NCI-H1436 treated with DMSO at 0.1 percent for 48 hours (cell line): ENCODE measurements at places on chromosomes 7 and 10.
A peak's percentile ranks its signal among the peaks of the same experiment; 100 is the strongest.

GRCh38 chr10:44306762-44307161 is 78.1 kb downstream of the CXCL12 start:
- no peak for DNase-seq

DNA sequence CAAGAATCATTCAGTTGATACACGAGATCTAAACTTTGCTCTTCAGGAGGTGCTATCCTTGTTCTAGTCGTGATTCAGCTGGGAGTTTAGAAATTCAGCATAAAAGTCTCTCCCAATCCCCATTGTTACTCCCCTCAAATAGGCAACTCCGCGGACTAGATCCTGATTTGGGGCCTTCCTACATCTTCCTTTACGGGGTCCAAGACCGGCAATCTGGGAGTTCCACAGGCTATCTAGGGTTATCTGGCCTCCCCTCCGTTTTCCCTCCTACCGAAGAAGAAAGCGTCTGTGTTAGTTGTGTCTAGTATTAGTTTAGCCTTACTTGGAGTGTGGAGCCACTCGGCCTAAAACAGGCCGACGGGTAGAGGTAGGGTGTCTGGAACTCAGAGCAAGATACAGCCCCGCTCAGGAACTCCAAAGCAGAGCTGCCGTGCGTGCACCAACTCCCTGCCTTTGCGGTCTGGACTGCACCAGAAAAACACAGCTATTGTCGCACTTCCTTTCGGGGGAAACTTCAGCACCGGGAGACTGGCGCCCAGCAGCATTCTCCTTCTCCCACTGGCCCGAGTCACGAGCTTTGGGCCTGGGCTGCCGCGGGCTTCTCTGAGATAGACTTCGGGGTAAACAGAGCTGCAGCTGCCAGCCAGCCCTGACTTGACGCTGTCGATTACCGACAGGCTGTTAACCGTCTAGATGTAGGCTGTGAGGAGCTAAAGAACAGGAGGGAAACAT is 1.5 kb upstream of the DLX5 start:
- DNase-seq, result no peak

DNA sequence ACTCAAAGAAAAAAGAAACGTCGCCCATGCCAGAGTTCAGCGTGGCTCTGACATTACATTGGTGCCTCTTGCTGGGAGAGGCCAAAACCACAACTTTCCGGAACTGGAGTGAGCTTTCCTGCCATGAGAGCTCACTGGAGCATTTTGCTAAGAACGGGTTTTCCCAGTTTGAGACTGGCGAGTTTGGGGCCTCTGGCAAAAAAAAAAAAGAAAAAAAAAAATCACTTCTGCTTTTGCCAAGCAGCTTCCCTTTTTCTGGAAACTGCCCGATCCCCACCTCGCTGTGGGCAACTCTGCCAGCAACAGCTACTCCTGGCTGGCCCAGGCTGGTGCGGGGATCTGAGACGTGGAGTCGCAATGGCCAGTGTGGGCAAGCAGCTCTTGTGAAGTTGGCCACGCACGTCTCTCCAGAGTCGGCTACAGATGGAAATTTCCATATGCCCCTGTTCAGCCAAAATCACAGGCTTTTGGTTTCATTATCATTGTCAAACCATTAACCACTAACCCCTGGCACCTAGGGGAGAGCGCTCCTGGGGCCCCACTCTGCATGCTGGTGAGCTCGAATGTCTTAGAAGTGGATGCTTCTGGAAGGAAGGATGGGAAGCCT is 25.7 kb downstream of the PRKAG2 start:
- no peak for DNase-seq

DNA sequence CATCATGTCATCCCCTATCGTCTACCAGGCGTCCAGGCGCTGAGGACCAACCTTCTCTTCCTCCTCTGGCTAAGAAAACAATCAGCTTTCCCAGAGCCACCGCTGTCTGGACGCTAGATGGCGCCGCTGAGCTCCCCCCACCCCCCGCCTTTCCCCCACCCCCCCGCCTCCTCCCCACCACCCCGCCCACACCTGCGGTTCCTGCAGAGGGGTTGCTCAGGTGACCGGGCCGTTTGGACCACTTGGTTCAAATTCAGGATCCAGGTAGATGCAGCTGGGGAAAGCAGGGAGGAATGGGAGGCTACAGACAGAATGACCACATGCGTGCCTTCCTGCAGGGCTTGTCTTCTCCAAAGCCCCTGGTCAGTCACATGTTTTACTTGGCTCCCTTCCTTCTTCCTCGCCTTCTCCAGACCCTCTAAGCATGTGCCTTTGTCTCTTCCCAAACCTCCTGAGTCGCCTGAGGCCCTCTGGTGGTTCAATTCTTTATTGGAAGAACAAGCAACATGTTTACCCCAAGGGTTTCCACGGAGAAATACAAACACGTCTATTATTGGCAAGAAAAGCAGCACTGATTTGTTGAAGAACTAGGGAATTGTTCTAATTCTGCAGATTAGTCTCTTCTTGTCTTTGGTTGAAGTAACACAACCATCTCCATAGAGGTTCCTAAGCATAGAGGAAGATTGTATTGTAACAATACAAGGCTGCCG is 24.7 kb downstream of the AOC1 start:
- DNase-seq, result peak; percentile 17

DNA sequence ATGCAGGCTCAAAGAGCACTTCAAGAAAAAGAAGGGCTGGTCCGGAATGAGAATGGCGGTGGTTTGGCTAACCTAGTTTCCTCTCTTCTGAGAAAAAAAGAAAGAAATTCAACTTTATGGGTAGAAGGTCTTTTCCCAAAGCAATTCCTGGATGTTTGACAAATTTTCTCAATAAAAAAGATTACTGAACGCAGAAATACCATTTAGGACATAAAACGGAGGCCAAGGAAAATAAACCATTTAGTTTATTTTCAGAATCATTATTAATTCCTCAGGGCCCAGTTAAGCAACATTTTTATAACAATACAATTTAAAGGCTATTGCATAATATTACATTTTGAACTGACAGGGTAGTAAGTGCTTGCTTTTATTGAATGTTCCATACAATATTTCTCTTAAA is 284.6 kb upstream of the ANKRD30A start:
- DNase-seq, result no peak

DNA sequence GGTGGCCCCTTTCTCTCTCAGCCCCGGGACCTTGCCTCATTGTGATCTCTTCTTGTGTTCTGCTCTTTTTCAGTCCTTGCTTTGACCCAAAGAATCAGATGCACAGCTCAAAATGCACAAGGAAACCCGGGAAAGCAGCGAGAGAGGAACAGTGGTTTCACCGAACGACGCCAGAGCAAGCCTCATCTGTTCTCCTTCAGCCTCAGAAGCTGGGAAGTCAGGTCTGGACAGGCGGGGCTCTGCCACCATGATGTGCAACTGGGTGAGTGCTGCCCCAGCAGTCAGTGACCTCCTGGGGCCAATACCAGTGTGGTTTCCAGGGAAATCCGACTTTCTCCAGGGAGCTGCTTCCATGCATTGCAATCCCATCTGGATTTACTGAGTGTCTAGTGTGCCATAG is 133.4 kb downstream of the PRKCQ start:
- DNase-seq, result no peak

DNA sequence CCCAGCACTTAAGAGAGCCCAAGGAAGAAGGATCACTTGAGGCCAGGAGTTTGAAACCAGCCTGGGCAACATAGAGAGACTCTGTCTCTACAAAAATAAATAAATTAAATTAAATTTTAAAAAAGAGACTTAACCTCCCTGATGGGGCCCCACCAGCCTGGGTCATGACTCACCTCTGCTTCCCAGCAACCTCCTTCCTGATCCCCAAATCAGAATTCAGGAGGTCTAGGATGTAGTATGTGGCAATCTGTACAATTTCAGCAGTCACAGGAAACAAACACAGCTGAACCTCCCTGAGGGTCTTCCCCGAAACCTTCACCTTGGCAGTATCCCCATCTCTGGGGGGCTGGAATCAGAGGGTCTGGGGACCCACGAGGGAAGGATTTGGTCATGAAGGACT is 9.7 kb upstream of the PPP1R35 start:
- DNase-seq, result no peak

DNA sequence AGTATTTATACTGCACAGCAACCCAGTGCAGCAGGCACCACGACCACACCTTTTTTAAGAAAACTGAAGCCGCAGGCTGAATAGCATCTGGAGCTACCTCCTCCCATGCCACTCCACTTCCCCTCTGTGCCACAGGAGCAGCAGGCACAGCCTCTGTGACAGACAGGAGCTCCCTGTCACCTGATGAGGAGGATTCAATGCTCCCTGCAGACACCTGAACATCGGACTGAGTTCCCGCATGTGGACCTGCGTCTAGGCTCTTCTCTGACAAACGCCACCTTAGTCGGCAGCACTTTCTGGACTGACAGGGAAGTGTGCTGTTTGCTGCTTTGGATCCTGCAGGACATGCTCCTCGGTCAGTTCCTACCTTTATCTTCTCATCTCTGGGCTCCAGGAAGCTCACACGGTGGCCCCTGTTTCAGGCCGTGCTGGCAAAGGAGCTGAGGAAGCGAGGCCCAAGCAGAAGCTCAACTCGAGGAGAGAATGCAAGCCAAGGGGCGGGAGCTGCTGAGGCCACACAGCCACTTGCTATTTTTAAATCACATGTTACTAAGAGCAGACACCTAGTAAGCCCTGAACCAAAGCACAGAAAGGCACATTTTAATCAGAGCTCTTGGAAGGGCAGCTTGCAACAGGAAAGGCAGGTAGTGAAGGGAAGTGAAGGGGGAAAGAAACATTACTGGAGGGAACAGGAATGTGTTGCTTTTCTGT is 56.6 kb downstream of the VOPP1 start:
- DNase-seq, result no peak

DNA sequence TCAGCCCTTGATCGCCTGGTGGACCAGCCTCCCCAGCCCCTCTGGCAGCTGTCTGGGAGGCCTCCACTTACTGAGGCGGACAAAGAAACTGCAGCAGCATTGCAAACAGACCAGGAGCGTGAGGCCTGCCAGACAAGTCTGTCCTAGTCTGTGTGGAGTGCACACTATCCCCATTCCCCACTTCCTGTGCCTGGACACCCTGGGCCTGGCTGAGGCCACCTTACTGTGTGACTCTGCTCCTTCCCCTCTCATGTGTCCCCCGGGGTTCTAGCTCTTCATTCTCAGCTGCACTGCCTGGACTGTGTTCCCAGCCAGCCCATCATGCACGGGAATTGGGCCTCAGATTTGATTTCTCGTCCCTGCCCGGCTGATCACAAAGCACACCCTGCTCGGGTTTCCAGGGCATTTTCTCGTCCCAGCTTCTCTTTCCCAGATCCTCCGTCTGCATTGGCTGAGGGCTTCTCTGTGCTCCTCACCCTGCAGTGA is 16.7 kb upstream of the C10orf90 start:
- no peak for DNase-seq

DNA sequence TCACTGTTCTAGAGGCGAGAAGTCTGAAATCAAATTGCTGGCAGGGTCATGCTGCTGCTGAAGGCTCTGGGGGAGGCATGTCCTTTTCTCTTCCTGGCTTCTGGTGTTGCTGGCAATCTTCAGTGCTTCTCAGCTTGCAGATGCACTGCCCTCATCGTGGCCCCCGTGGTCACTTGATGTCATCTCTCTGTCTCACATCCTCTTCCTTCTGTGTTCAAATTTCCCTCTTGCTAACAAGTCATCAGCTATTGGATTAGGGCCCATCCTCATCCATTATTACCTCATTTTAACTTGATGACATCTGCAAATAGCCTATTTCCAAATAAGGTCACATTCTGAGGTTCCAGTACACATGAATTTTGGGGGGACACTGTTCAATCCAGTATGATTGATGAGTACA is 36.6 kb upstream of the SRGN start:
- no peak for DNase-seq

GRCh38 chr10:52525761-52526160 is 211.7 kb downstream of the DKK1 start:
- DNase-seq, result no peak
